CD4-positive, alpha-beta T cell treated with Interleukin-6 for 4 hours (primary cell): ENCODE measurements at places on chromosomes 5 and 9.

DNA sequence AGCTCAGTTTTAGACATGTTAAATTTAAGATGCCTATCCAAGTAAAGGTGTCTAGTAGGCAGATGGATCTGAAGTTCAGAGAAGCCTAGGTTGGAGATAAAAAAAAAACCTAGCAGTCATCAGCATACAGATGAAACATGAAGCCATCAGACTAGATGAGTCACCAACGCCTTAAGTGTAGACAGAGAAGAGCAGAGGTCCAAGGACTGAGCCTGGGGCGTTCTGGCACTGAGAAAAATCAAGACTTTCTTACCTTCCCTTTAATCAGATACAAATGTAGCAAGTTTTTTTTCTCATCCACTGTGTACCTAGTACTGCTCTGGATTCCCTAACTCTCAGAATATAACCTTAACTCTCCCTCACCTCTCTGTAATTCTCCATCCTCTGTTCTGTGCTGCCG, 97.3 kb downstream of the SIL1 start:
- no peak for DNase-seq

- no peak for DNase-seq
These were observed 34.4 kb downstream of the SMC5 start for GRCh38 chr9:70293214-70293613.

DNA sequence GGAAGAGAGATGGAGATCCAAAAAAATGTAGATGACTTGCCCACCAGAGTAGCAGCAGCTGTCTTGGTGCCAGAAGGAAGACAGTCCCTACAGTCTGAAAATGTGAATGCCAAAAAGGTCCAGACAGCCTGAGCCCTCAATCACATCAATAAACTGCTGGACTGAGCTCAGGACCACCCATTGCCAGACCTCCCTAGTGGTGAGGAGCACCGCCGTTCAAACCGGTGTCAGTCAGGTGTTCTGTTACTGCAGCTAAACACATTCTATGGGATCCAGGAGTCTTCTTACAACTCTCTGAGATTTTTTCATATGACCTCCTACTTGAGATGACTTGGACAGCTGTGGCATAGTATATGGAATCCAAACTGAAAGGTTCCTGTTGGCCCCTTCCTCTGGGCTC, 32.0 kb upstream of the OTP start:
- no peak for DNase-seq

DNA sequence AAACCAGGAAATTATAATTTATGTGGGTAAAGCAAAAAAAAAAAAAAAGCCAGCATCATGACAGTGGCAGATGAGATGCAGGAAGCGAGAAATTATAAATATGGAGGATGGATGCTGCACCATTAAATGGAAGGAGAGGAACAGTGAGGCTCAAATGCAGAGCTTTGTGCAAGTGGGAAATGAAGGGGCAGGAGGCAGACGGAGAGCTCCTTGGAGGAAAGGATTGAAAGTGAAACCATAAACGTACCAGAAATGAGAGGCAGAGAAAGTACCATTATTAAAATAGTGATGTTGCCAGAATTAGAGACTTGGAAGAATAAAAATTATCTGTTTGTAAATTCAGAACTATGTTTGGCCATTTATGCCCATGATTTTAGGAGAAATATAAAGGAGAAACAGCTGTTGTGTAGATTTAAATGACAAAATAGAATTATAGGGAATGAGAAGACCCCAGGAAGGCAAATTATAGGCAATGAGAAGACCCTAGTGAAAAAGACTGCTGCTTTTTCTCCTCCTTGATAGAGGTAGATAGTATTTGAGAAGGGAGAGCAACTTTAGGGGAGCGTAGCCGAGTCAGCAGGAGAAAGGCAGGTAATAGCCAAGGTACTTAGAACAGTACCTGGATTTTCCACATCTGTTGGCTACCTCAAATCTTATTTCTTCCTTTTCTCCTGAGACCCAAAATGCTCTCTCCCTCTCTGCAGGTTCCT, 341.0 kb upstream of the CD180 start:
- DNase-seq: peak; percentile 9

DNA sequence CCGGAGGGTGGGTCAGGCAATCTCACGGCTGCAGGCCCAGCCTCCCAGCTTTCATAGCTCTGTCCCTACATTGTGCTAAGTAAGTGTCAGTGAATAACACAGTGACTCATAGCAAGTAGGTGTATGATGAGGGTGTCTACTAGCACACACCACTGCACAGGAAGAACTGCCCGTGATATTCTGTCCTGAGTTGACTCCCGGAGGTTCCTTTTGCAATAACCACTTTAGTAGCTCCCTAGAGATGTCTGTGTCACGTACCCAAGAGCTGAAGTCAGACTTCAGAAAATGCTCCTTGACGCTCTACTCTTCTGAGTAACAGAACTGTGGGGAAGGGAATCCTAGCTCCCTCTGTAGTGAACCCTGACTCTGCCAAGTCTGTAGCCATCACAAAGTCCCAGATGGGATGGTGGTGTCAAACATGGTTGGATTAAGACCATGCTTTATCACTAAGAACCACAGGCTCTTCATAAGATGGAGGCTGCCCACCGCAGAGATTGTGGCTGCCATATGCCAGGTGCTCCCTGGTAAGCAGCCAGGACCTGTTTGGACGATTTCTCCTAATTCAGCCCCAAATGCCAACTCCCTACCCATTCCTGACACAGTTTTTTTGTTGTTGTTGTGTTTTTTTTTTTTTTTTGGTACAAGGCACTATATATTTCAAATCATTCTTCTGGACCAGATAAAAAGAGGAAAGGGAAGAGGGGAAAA, 352.6 kb upstream of the PANK3 start:
- DNase-seq: no peak

DNA sequence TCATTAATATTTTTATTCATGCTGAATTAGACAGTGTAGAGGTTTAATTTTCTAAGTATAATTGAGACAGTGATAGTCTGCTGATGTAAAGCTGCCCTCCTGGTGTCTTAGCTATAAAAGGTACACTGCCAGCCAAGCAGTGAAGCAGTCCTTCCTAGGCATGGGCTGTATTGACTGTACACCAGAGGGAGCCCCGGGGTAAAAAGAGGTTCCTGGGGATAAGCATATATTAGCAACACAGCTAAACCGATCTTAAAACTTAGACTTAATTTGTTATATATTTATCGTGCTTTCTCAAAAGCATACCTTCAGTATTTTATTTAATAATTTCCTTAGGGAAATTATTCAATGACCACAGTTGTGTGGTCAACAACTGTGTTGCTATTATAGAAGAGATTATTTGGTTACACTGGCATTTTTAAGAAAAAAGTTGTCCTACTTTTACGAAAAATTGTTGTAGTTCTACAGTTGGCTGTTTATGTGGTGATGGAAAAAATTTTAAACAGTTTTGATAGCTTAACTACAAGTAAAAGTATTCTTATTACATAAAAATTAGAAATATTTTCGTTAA, 68.8 kb downstream of the ELL2 start:
- peak; percentile 17 for DNase-seq

- no peak for DNase-seq
These were observed 136.9 kb downstream of the SIL1 start for GRCh38 chr5:139061274-139061673.

GRCh38 chr5:57710126-57710525, 227.5 kb upstream of the ACTBL2 start:
- DNase-seq: no peak
